ENCODE measurements at places on chromosomes 13 and 19.

DNA sequence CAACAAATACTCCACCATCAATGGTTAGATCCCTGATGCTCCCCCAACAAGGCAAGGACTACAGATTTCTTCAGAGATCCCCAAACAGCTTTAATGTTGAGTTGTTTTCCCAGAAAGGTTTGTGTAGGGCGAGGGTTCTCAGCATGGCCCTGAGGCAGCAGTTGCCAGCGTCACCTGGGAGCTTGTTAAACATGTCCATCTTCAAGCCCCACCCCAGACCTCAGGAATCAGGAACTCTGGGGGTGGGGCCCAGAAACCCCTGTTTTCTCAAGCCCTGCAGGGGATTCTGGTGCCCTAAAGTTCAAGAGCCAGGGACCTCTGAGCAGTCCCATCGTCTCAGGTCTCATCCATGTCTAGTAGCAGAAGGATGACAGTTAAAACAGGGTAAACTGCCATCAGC, 9.6 kb downstream of the EFNB2 start:
- DNase-seq: no peak

DNA sequence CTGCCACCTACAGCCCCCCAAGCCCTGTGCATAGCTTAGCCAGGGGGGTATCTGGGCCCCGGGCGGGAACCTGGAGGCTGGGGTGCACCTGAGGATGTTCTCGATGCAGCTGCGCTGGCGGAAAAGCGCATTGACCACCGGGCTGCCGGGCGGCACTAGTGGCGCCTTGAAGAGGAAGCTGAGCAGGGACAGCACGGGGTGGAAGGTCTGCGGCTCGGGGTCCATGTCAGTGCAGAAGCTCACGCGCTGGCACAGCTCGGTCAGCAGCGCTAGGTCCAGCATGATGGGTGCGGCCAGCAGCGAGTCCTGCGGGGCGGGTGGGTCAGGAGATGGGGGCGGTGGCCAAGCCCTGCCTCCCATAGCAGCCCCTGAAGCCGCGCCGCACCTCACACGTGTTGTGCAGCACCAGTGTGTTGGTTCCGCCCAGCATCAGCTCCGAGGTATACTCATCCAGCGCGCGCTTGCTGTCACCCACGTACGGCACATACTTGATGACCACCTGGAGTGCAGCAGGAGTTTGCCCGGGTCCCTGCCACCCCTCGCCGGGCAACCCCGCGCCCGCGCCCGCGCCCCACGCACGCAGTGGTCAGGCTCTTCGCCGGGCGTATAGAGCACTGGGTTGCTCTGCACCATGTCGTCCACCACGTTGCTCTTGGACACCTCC, 2.6 kb downstream of the ISYNA1 start:
- DNase-seq: no peak

GRCh38 chr19:11254666-11255065, 7.7 kb downstream of the DOCK6 start:
- no peak for DNase-seq

GRCh38 chr13:34046457-34046856, 228.5 kb downstream of the RFC3 start:
- peak; percentile 48 for DNase-seq

- DNase-seq: peak; percentile 100
These were observed 49.1 kb upstream of the EHD2 start for GRCh38 chr19:47663911-47664771.

DNA sequence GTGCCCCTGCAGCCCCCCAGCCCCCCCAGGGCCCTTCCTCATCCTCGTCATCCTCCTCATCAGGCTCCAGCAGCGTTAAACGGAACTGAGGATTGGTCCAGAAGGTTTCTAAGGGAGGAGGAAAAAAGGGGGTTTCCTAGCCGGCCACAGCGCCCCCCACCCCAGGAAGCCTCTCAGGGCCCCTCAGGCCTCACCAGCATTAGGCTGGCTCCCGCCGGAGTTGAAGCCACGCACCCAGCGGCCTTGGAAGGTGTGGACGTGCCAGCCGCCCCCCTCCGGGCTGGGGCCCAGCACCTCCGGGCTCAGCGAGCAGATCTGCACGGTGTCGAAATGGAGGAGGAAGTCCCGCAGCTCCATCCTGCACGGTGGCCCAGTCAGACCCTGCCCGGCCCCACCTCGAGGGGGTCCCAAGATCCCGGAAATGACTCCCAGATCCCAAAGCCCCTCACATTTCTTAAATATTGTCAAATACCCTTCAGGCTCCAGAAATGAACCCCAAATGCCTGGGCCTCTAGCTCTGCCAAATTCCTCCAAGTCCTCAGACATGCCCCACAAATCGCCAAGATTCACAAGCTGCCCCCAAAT, 6.9 kb downstream of the CAPN12 start:
- no peak for DNase-seq

DNA sequence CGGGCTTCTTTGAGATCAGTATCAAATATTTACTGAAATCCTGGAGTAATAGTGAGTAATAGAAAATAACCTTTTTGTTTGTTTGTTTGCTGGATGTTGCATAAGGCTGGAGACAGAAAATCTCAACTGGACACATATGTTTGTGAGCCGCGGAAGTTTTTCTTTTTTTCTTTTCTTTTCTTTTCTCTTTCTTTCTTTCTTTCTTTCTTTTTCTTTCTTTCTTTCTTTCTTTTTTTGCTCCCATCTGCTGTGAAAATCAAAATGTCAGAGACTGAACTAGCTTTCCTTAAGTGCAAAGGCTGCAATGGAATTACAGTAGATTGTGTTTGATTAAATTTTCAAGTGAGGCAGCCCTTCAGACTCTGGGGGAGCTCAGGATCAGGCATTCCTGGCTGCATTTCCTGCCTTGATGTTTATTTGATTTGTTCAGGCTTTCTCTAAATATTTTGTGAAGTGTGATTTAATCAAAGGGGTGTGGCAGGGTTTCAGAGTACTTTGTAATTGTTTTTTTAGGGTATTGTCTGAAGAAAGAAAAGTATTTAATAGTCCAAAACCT, 319 bp downstream of the FRY start:
- DNase-seq: no peak
